ENCODE measurements at places on chromosomes 6 and 20. TPM values are rescaled to one million over a fixed set of nuclear protein-coding genes. Genes with fewer than 3 reads are reported as not detected.

Gene THBD
- polyA plus RNA-seq, result 6.0 TPM

Gene CGA
- polyA plus RNA-seq, result 5.9 TPM

Gene OSBPL2
- polyA plus RNA-seq, result 30.2 TPM

Gene TSBP1
- polyA plus RNA-seq, result 0.13 TPM

Gene RAMACL
- 0.14 TPM for polyA plus RNA-seq

Gene SLC4A11
- 3.0 TPM for polyA plus RNA-seq

Gene BHLHE23
- polyA plus RNA-seq, result not detected

Gene ROMO1
- polyA plus RNA-seq, result 89.0 TPM

Gene GNRH2
- 0.53 TPM for polyA plus RNA-seq

Gene RGS17
- polyA plus RNA-seq, result 3.4 TPM

Gene CASS4
- polyA plus RNA-seq, result 3.1 TPM

Gene IGF2R
- 60.8 TPM for polyA plus RNA-seq

Gene MEI4
- 1.7 TPM for polyA plus RNA-seq

Gene DLK2
- polyA plus RNA-seq, result 0.73 TPM

Gene ADAT2
- 12.7 TPM for polyA plus RNA-seq

Gene HCRTR2
- polyA plus RNA-seq, result 0.37 TPM

Gene BPIFA1
- polyA plus RNA-seq, result not detected

Gene CDSN
- not detected for polyA plus RNA-seq

DNA sequence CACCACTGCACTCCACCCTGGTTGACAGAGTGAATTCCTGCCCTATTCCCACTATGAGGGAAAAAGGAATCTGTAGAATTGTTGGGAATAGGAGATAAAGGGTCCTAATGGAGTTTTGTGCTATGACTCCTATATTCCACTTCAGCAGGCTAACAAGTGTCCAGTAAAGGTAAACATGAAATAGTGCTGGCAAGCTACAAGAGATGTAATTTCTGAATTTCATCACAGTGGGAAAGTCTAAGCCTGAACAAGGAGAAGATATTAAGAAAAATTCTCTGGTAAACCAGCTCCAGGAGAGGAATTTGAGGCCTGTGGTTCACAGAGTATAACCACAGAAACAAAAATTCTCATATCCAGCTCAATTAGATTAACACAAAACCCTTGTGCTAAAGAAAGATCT is 10.3 kb upstream of the C6orf58 start:
- DNase-seq, result no peak

DNA sequence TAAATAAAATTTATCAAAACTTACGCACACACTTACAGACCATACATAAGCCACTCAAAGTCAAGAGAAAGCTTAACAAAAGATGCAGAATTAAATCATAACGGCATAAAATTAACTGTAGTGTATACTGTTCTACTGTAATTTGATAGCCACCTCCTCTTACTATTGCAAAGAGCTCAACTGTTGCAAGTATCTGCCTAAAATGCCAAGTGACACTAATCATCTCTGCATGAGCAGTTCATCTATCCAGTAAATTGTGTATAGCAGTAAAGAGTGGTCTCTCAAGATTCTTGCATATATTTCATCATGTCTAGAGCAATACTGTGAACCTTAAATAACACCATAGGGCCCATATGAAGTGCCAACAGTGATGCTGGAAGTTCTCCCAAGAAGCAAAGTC is 12.3 kb downstream of the OR2H2 start:
- no peak for DNase-seq

DNA sequence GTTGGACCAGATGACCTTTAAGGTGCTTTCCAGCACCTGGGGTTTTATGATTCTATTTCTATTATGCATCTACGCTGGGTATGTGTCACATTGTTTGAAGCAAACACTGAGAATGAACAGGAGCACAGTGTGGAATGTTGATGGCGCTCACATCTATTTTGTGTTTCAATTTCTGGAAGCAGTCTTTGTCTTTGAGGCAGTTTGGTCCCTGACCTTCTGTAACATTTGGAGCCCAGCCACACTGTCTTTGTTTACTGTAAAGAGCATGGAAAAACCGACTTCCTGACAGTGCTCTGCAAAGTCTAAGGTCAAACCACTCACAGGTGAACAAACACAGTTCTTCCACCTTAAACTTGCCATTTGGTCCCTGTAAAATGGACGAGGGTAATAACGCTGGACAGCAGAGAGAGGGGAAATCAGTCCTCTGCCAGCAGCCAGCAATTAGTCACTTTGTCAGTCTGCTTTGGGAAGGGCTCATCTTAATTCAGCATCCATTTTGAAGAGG is 155.5 kb downstream of the PRL start:
- DNase-seq, result no peak

- no peak for DNase-seq
Measured at GRCh38 chr20:62361799-62362589, 5.1 kb downstream of the LAMA5 start.

GRCh38 chr6:119581220-119581619 is 231.7 kb upstream of the MAN1A1 start:
- DNase-seq, result no peak

DNA sequence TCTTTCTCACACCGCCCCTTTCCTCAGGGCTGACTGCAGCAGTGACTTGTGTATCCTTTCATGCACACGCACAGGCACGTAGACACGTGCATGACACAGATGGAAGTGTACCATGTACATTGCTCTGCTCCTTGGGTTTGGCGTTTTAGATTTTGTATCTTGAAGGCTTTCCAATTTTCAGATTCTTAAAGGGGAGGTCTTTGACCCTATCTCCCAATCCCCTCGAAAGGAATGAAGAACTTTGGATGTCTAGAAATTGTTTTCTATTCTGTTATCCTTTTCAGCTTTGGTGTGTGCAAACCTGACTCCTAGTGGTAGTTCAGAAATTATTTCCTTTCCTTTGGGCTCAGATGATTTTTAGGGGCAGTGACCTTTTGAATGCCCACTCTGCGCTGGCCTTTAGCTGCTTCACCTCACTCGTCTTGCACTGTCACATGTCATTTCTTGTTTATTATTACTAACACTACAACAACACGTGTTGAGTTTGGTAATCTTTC is 63.0 kb downstream of the HIVEP1 start:
- no peak for DNase-seq

GRCh38 chr6:83190626-83191025 is 2.4 kb downstream of the PGM3 start:
- DNase-seq, result no peak

DNA sequence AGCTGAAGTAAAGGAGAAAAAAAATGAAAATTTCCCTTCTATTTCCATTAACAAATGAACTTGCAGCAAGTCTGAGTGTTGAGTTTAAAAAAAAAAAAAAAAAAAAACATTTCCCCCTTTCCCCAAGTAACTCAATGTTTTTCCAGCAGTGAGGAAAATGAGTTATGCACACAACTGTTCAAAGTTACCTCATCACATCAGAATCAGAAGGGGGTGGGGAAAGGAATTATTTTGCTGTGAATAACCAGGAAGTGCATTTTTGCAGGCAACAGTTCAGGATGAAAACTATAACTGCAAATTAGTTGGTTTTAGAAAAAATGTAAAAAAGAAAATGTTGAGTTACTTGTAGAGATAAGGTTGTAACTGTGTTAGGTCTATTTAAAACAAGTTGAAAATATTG is 568.9 kb upstream of the CITED2 start:
- DNase-seq, result peak; percentile 62

- no peak for DNase-seq
Measured at GRCh38 chr6:32692019-32692418, 25.6 kb upstream of the HLA-DQB1 start.

DNA sequence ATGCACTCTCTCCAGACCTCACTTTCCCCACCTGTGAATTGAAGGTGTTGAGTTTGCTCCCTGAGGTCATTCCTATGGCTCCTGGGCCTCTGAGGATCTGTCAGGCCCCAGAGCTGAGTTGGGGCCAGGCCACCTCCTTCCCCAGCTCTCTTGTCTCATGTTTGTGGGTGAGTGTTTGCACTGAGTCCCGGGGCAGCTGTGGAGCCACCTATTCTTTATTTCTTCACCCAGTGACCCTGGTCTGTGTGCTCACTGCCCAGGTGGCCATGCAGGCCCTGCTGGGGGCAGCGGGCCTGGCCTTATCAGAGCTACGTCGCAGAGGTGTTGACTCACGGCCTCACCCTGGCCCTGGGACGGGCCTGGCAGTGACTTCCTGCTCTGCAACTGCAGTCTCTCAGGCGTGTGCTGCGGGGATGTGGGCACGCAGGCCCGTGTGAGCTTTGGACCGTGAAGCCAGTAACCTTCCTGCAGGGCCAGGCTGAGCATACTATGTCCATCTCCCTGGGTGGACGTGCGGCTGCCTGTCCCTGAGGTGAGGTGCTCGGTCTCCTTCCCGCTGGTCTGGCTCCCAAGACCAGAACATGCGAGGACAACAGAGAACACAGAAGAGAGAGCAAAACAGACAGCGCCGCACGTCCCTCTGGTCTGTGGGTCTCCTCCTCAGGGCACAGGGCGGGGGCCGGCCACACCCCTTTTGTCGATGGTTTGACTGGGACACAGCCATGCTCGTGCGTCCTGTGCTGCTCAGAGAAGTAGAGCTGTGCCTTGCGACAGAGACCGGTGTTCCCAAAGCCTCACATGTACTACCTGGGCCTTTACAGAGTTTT is 12.1 kb downstream of the TMEM181 start:
- DNase-seq, result no peak

DNA sequence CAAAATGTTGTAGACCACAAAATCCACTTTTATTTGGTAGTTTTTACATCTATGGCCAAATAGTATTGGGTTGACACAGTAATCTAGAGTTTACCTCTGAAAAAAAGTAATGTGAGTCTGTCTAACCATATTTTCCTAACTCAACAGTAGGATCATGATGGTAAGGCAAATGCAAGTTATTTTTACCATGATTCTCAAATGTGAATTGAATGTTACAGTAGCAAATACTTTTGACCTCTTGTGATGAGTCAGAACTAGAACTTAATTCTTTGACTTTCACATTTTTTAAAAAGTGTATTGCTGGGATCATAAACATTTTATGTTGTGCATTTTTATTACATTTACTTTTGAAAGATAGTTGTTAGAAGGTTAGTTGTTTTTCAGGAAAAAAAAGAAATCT is 22.0 kb downstream of the RNF146 start:
- no peak for DNase-seq

DNA sequence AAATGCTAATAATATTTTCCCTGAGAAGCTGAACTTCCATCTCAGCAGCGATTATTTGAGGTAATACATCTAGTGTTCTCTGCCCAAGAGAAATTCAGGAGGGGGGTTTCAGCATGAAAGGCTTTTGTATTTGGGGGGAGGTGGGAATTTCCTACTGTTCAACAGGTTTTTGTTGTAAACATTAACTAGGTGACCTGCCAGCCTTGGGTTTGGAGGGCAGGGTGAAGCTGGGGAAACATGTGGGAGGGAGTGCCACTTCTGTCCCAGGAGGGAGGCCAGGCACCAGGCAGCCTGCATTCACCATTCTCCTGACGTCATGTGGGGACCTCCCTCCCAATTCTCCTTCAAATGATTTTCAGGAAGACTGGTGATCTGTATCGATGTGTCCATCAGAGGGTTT is 37.7 kb upstream of the PKHD1 start:
- DNase-seq, result peak; percentile 65

- no peak for DNase-seq
Measured at GRCh38 chr6:108336971-108337370, 42.1 kb downstream of the AFG1L start.

GRCh38 chr6:43502666-43503065 is 7.5 kb downstream of the LRRC73 start:
- DNase-seq, result no peak

- DNase-seq, result no peak
Measured at GRCh38 chr6:5308066-5308465, 46.8 kb downstream of the FARS2 start.

- DNase-seq, result no peak
Measured at GRCh38 chr6:157690441-157691210, 132.4 kb upstream of the SNX9 start.

GRCh38 chr6:140744659-140745320 is 1370.3 kb upstream of the CITED2 start:
- no peak for DNase-seq
